ENCODE measurements at places on chromosomes 3 and 15. TPM values are rescaled to one million over a fixed set of nuclear protein-coding genes. Genes with fewer than 3 reads are reported as not detected.

DNA sequence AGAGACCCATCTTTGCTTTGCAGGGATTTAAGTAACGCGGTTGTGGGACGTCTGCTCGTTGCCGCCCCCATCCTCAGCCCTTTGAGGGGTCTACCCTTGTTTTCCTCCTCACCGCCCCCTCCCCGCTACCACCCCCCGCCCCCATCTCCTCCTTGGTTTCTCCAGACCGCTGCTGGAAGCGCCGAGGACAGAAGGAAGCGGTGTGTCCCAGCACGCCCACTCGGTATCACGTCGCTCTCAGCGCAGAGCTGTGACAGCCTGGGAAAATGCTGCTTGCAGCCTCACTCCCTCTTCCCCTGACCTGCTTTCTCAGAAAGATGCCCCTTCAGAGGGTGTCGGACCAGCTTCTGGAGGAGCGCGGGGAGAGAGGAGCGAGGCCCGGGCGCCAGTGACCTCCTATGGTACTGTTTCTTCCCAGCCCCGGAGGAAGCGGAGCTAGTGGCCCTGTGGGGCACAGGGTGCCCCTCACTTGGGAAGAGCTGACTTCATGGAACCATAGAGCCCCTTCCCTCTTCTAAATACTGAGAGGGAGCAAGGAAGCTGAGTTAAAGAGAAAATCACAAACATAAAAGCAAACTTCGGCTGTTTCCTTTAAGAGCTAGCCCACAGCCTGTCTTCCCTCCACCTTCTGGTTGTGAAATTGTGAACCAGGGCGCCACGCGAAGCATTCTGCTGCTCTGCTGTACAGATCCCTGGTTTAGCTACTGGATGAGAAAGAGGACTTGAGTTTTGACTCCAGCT lies 698 bp downstream of the IL1RAP start:
- peak; percentile 48 for DNase-seq

- no peak for DNase-seq
These were observed 68.5 kb downstream of the KCNH8 start for GRCh38 chr3:19216669-19217337.

DNA sequence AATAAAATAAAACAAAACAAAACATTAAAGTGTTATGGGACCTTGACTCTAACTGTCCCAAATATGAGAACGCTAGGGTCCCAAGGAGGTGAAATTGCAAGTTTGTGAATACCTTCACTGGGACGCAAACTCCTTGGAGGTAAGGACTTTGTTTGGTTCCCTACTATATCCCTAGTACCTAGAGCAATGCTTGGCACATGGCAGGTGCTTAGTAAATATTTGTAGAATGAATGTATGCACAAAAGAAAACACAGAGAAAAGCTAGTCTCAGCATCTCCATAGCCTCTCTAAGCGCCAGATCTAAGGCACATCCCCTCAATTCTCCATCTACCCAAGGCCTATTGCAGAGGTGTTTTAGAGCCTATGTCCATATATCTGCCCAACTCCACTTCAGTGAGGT lies 30.5 kb downstream of the GPR176 start:
- no peak for DNase-seq

DNA sequence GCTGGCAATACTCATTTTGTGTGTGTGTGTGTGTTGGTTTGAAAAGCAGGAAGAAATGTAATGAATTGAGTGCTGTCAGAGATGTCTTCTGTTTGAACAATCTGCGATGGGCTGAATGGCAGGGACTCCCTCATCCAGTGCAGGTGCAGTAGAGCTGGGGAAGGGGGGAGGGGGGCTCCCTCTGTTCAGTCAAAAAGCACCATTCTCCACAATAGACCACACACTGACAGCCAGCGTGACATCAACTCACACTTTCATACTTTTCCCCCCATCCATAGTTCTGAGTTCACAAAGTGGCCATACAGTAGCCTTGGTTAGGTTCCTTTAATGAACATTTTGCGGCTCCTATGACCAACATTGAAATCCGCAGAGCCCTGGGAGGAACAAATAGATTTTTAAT lies 10.4 kb downstream of the SOX2 start:
- no peak for DNase-seq

DNA sequence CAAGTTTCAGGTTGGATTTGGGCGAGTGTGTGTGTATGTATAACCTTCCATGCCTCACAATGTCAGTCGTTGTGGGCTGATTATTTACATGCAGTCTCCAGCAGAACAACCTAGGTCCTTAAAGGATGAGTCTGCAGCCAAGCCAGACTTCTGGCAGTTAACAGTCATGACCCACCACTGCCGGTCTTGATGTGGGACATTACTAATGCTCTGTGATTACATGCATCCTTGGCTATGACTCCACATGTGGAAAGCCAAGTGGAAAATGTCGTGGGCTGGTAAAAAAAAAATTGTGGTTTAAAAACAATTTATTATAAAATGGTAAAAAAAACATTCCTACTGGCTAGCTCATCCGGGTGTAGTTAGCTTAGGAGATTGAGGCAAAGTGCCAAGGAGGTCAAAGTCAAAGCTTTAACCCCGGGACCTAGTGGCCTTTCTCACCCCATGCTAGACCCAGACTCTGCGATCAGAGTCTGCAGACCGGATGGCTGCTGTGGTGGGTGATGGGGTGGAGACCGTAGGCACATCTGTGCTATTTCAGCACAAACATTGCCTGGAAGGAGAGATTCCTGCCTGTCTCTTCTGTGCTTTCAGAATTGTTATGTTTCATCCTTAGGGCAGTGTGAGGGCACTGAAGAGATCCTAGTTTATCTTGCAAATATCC lies 6.8 kb downstream of the RARRES1 start:
- peak; percentile 49 for DNase-seq

GRCh38 chr3:46946856-46947545 lies 29.5 kb downstream of the CCDC12 start:
- peak; percentile 62 for DNase-seq

Gene ISLR
- total RNA-seq = not detected

DNA sequence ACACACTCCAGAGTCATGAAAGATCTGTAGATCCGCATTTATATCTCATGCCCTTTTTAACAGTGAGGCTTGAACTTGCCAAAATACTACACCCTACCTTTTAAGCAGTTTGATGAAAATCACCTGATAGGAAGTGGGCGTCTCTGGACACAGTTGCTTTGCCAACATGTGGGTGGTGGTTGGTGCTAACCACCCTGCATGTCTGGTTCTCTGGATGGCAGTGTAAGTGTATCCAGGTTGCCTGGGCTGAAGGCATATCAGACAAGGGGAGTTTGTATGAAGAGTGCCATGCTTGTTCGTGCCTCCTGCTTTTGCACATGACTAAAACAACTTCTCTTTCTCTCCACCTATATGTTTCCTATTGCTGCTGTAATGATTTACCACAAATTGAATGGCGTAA lies 159.6 kb downstream of the GHSR start:
- DNase-seq = no peak

DNA sequence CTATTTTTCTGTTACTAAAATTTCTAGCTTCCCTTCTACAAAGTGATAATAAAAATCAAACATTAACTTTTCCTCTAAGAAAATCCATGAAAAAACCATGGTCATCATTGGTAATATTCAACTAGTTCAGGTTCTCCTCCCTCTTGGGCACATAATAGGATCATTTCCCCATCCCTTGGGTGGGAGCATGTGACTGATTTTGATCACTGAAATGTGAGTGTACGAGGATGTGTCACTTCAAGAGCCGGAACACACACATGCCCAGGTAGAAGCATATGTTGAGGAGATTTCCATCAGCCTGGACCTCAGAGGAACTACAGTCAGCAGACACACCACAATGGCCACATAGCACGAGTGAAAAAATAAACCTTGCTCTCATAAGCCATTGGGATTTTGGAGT lies 36.1 kb downstream of the AP3S2 start:
- DNase-seq = no peak

GRCh38 chr3:158152186-158152585 lies 42.3 kb downstream of the RSRC1 start:
- DNase-seq = no peak

Measured in PC-9 (cell line).